ENCODE measurements at places on chromosomes 7 and 10. TPM values are rescaled to one million over a fixed set of nuclear protein-coding genes. Genes with fewer than 3 reads are reported as not detected.

DNA sequence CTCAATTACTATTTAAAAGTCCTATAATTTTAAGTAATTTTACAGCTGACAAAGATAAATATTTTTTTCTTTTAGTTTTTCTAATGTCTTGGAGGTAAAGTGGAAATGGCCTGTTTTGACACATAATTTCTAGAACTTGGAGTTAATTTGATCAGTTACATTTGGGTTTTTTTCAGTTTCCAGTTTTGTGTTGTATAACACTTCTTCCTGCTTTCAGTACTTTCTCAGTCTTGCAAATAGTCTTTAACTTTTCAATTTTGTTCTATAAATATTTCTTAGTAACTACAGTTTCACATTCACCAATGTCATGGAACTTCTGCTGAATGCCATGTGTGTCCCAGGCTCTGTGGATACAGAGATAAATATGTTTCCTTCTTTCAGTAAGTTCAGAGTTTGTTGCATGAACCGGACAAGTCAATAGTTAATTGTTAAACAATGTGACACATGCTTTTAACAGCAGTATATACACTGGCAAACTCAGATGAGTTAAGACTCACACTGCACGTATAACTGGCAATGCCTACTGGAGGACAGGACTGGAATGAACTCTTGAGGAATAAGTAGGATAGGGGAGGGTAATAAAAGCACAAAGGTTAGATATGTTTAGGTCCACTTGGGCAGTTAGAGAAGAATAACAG, 4.6 kb downstream of the SHOC2 start:
- DNase-seq = no peak

The HOXA10 gene
- 0.12 TPM for total RNA-seq

The CUBN gene
- total RNA-seq = 0.89 TPM

GRCh38 chr10:80468806-80469421, 14.8 kb downstream of the TSPAN14 start:
- no peak for DNase-seq

GRCh38 chr7:72017756-72018155, 394.4 kb downstream of the CALN1 start:
- no peak for DNase-seq

DNA sequence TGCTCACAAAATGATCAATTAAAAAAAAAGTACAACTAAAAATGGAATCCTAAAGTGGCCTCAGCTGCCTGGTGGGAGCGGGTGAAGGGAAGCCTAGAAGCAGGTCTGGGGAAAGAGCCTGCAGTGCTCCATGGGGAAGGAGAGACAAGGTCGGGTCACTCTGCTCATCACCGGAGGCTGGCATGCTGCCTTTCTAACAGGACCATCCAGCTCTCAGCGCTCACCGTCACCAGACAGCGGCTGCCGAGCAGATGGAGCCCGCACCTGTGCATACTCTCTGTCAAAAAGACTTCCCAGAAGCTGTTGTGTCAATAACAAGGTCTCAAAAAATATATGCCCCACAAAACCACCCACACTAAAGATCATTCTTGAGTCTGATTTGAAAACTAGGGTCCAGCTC, 112.8 kb downstream of the BAMBI start:
- DNase-seq = no peak

Data from chondrocyte (in vitro differentiated cells).